CD4-positive, alpha-beta memory T cell (primary cell): ENCODE measurements at places on chromosomes 13 and 19. TPM values are rescaled to one million over a fixed set of nuclear protein-coding genes. Genes with fewer than 3 reads are reported as not detected.

The OCEL1 gene
- 23.9 TPM for total RNA-seq

The ODAD3 gene
- total RNA-seq = not detected

DNA sequence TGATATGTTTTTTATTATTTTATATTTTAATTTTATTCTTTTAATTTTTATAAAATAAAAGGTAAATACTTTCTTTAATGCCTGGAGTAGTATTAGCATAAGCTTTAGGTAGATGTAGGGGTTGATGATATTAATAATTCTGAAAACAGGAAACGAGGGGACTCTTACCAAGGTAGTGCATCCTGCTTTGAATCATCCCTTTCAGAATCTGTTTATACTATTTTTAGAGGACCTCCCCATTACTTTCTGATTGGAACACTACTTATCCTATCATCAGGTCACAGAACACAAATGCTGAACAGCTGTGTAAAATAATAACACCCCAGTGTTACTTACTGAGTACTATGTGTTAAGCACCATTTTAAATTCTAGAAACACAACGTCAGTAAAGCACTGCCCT lies 27.3 kb downstream of the COG6 start:
- no peaks in the 10 kb centered on the region for H3K27me3 ChIP-seq
- H3K27ac ChIP-seq = no peak overlapping the region
- H3K4me3 ChIP-seq = no peak overlapping the region
- H3K4me1 ChIP-seq = no peaks in the 10 kb centered on the region
- no peak for DNase-seq

DNA sequence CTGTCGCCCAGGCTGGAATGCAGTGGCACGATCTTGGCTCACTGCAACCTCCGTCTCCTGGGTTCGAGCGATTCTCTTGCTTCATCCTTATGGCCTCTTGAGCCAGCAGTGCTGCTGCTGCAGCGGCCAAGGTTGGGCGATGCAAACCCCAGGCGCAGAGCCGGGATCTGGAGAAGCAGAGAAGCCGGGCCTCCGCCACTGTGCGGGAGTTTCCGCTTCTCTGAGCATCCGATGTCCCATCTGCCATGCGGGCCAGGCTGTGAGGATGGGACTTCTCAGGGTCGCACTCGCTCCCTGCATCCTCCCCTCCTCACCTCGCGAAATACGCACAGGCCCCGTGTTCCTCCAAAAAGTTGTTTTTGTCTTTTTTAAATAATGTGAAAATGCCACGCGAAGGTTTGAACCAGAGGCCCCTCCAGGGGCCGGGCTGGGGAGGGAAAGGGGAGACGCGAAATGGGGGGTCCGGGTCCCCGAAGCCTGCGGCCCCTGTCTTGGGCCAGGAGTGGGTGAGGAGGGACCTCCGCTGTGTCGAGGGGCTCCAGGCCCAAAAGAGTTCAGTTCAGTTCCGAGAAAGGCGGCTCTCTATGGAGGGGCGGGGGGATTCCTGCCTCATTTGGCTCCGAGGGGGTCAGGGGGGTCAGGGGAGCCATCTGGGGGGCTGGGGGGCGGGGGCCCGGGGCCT lies 15.9 kb downstream of the CYTH2 start:
- no peak for DNase-seq
- no peak overlapping the region for H3K4me3 ChIP-seq
- H3K27ac ChIP-seq = no peak overlapping the region

DNA sequence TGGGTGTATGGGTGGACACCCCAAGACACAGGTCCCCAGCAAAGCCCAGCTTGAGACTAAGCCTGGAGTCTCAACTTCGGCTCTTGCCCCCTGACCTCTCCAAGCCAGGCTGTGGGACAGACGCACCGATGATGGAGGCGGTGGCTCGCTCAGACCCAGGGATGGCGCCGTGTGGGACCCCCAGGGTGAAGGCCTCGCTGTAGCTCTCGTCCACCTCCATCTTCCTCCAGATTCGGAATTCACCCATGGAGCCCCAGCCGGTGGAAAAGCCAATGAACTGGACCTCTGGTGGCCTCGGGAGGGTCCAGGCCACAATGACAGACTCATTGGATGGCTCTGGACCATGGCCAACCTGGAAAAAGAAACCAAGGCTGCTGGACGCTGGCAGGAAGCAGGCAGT lies 39.1 kb downstream of the F2RL3 start:
- no peak for DNase-seq
- H3K4me1 ChIP-seq = no peaks in the 10 kb centered on the region
- no peaks in the 10 kb centered on the region for H3K27me3 ChIP-seq
- H3K27ac ChIP-seq = no peak overlapping the region
- H3K4me3 ChIP-seq = no peak overlapping the region

GRCh38 chr13:34412817-34413375 lies 529.2 kb upstream of the NBEA start:
- no peak for DNase-seq
- H3K4me3 ChIP-seq = no peak overlapping the region
- no peaks in the 10 kb centered on the region for H3K27me3 ChIP-seq
- H3K36me3 ChIP-seq = no peaks in the 10 kb centered on the region
- no peaks in the 10 kb centered on the region for H3K4me1 ChIP-seq

DNA sequence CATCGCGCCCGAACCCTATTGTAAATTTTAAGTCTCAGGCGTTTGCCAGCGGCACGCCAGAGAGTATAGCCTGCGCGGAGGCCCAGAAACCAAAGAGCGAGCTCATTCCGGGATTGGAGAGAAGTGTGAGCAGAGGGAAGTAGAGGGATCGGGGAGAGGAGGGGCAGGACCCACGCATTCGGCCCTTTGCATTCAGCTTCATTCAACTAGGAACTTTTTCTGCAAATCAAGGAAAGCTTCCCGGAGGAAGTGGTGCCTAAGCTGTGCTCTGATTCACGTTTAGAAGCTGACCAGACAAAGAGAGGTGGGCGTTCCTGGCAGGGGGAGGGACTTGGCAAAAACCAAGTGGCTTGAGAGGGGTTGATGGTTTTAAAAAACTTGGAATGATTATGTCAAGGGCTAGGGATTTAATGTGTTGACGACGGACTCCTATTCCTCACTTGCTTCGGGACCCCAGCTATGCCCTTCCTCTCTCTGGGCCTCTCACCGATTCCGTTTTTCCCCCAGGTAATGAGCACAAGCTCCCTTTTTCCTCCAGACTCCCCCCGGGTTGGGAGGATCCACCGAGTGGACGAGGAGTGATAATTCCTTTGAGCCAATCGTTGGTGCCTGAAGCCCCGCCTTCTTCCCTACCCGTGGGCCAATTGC lies 811 bp upstream of the PRMT1 start:
- H3K4me1 ChIP-seq = peaks cover 48% of the 10 kb centered on the region
- H3K27me3 ChIP-seq = no peaks in the 10 kb centered on the region
- no peak for DNase-seq
- peak overlapping the region; percentile 69 for H3K4me3 ChIP-seq
- H3K36me3 ChIP-seq = no peaks in the 10 kb centered on the region
- peak overlapping the region; percentile 93 for H3K27ac ChIP-seq

DNA sequence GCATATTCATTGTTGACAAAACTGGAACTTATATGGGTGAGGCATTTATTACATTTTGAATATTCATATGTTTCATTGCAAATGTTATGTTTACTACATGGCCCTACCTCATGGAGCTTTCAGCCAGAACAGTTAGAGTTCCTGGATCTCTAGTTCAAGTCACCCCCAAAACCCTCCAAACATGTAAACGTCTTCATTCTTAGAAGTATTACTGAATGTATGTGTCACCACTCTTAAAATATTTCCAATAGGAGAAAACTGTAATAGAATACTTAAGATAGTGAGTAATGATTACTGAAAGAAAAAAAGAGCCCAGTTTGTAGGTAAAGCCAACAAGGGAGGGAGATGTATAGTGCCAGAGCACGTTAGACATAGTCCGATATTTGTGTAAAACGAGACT lies 23.5 kb downstream of the URI1 start:
- H3K4me3 ChIP-seq = no peak overlapping the region
- no peak for DNase-seq
- no peaks in the 10 kb centered on the region for H3K27me3 ChIP-seq
- peaks cover 90% of the 10 kb centered on the region for H3K4me1 ChIP-seq
- no peaks in the 10 kb centered on the region for H3K36me3 ChIP-seq

DNA sequence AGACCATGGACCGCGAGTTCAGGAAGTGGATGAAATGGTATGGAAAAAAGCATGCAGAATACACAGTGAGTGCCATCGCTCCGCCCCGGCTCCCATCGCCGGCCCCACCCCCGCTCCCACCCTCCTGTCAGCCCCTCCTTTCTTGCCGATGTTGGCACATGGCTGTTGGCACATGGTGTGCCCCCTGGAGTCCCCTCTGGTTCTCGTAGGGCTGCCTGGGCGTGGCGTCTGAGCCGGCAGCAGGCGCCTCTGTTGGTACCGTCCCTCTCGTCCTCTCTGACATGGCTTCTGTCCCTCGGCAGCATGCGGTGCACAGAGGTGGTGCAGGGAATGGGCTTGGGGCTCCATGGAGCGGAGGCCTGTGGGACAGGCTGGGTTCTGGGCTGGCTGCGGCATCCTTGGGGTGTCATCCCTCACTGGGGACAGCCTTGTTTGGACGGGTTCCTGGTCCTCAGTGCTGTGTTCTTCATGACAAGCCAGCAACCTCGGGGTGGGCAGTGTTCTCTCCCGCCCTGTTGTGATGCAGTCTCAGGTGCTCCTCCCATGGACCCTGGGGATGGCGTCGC lies 30.9 kb downstream of the DOT1L start:
- peaks cover 17% of the 10 kb centered on the region for H3K36me3 ChIP-seq
- no peak overlapping the region for H3K4me3 ChIP-seq
- DNase-seq = no peak
- no peak overlapping the region for H3K27ac ChIP-seq
